ENCODE measurements at places on chromosomes 13 and 19.
A peak's percentile ranks its signal among the peaks of the same experiment; 100 is the strongest.

DNA sequence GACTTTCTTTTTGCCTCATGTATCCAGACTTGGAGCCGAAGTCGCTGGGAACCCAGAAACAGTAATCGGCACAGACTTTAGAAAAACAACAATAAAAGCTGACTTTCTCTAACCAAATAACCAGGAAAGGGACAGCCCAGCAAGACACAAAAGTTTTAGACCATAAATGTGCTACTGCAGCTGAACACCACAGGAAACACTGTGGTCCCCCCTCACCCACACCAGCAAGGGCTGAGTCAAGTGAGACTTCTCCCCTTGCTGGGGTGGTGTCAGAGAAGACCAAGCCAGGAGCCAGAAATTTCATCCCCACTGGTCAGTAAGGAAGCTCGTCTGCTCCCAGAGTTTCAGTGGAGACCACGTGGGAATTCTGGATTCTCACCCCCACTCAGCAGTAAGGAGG lies 70.6 kb downstream of the ESD start:
- no peak overlapping the region for H3K27ac ChIP-seq
- no peak for DNase-seq
- H3K4me1 ChIP-seq, result peaks cover 4% of the 10 kb centered on the region

GRCh38 chr13:110978390-110978789 lies 63.5 kb upstream of the ANKRD10 start:
- H3K4me1 ChIP-seq, result peaks cover 9% of the 10 kb centered on the region
- DNase-seq, result no peak
- H3K4me3 ChIP-seq, result no peak overlapping the region
- no peak overlapping the region for H3K27ac ChIP-seq

- H3K4me1 ChIP-seq, result no peaks in the 10 kb centered on the region
- no peaks in the 10 kb centered on the region for H3K36me3 ChIP-seq
- H3K4me3 ChIP-seq, result no peak overlapping the region
- H3K27ac ChIP-seq, result no peak overlapping the region
- no peak for DNase-seq
Measured at GRCh38 chr13:83547043-83547442, 335.2 kb downstream of the SLITRK1 start.

- no peaks in the 10 kb centered on the region for H3K4me1 ChIP-seq
- no peak overlapping the region for H3K27ac ChIP-seq
- no peaks in the 10 kb centered on the region for H3K36me3 ChIP-seq
- no peaks in the 10 kb centered on the region for H3K27me3 ChIP-seq
Measured at GRCh38 chr19:7318176-7318575, 24.0 kb upstream of the INSR start.

- H3K4me3 ChIP-seq, result peak within 1 kb of the TSS; percentile 59
- H3K27ac ChIP-seq, result no peak within 1 kb of the TSS
- H3K36me3 ChIP-seq, result no peaks in the 10 kb centered on the region
- H3K4me1 ChIP-seq, result peaks cover 19% of the 10 kb centered on the region
- H3K27me3 ChIP-seq, result peaks cover 65% of the 10 kb centered on the region
- peak; percentile 80 for DNase-seq
Measured at GRCh38 chr19:5340637-5341447, at the start of gene PTPRS. PTPRS (minus strand) TSS chr19:5340812; CDS start chr19:5286140, 54,672 bp downstream.

DNA sequence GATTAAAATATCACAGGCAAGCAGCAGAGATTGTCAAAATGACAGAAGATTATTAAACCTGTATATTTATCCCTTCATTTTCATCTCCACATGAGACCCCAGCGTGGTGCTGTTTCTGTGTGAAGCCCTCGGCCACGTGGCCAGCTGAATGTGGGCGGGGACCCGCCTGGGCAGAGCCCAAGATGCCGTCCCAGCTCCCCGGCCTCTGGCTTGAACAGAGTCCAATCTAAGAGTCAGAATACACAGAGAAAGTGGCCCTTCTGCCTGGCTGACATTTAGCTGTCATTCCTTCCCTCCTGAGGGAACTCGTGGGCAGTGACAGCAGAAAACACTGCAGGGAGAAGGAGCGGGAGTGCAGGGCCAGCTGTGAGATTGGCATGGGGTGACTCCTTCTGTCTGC lies 34.9 kb upstream of the UQCRFS1 start:
- no peaks in the 10 kb centered on the region for H3K36me3 ChIP-seq
- H3K27me3 ChIP-seq, result peaks cover 64% of the 10 kb centered on the region
- H3K4me3 ChIP-seq, result no peak overlapping the region
- no peak overlapping the region for H3K27ac ChIP-seq

DNA sequence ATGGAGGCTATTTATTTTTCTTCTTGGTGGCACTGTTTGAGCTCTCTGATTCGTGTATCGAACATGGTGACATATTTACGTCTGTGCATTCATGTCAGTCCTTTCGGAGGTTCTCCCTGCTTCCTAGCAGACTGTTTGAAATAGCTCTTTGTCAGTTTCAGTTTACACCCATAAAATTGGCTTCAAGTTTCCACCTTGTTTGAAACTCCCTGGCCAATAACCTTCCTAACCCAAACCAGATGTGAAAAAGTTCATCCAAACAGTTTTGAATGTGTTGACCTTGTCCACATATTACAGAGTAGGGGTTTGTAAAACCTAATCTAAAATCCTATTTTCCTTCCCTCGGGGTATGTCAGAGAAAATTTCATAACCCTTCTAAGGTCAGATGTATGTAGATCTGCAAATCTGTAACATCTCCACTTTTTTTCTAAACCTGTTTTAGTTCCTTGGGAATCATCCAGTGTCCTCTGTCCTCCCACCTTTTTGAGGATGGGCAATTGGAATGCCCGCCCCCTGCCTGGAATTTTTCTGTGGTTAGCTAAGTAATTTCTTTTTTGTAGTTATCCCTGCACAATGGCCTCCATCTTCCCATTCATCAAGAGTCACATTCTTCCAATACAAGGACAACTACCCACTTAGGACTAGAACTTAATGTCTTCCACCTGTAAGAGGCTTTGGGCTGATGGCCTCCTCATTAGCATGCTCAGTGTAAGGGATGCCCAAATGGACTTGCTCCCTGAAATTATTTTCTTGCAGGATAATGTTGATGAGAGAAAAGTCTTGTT lies 499.8 kb downstream of the GPC6 start:
- H3K36me3 ChIP-seq, result no peaks in the 10 kb centered on the region
- H3K27me3 ChIP-seq, result peaks cover 9% of the 10 kb centered on the region
- no peak overlapping the region for H3K4me3 ChIP-seq
- DNase-seq, result no peak
- no peaks in the 10 kb centered on the region for H3K4me1 ChIP-seq
